Naive thymus-derived CD4-positive, alpha-beta T cell (primary cell): ENCODE measurements at places on chromosomes 3 and 15.

DNA sequence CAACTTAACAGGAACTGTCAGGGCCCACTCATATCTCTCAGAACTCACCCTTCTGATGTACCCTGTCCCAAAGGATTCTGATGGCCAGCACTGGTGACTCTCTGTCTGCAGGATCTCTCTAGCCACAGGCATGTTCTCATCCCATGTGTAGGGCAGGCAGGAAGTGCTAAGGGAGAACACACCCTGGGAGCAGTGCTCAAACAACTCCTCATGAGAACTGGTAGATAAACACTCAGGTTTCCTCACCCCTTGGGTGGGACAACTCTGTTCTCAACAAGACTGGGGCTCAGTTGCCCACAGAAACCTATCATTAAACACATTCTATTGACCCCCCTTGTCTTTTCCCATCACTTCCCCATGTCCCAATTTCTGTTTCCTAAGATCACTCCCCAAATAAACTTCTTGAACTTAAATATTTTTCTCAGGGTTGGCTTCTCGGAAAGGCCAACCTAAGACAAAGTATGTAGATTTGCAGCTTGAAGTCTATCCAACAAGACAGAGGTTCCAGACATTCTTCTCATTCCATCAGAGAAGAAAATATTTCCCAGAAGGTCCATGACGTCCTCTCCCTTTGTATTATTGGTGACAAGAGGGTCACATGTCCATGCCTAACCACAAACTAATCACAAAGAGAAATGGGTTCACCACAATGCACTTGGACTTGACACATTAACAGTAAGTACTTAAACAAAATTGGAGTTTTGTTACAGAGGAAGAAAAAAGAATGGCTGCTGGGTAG lies 276.6 kb upstream of the GADL1 start:
- no peak for DNase-seq

- DNase-seq, result no peak
Observed at GRCh38 chr3:19816631-19817030, 117.4 kb downstream of the EFHB start.

DNA sequence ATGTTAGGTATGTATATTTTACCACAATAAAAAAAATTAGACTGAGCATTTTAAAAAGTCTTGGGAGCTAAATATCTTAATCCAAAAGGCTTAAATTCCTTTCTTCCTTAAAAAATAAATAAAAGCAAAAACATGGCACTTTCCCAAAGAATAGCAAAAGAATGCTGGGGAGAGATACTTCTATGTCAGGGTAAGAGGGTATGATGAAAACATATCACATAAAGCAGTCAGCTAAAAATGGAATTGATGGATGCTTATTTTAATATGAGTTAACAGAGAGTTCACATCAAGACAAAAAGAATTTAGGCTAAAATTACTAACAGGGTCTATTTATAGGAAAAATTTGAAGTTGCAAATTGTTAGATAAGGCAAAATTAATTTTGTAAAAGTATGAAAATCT lies 141.0 kb downstream of the MYLK start:
- no peak for DNase-seq

DNA sequence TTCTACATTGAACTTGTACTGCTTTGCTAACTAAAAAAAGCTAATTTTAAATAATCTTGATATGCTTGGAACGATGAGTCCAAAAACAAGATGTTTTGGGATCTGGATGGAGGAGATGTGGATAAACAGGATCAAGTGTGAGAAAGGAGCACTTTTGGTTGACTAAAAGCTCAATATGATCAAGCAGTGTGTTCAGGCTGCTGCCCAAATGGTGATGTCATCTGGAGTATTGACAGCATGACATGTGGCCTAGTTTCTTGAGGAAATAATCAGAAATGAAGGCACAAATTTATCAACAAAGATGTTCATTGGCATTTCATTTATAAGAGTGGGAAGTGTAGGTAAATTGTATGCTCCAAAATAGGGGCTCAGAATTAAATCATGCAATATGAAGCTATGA lies 161.2 kb downstream of the SOX2 start:
- no peak for DNase-seq

GRCh38 chr3:139340784-139341183 lies 3.0 kb upstream of the MRPS22 start:
- DNase-seq, result no peak

- DNase-seq, result no peak
Observed at GRCh38 chr3:52561028-52561747, 24.8 kb downstream of the UQCC5 start.

DNA sequence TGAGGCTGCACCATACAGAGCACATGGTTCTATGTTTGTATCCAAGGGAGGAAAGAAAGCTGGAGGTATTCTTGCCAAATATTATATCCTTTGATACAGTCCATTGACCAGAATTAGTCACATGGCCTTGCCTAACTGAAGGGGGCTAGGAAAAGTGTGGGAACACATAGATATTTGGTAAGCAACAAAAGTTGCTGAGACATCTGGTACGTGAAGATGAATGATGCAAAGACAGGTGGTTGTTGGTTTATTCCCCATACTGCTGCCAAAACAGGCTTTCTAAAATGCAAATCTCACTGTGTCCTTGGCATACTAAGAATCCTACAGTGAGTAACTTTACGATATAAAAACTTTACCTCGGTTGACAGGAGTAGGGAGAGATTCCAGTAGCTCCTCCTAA lies 162.2 kb downstream of the VGLL3 start:
- DNase-seq, result no peak
